ENCODE measurements at places on chromosomes 16 and 17.

- DNase-seq: peak; percentile 56
Measured at GRCh38 chr17:47663912-47664623, 14.3 kb downstream of the KPNB1 start.

DNA sequence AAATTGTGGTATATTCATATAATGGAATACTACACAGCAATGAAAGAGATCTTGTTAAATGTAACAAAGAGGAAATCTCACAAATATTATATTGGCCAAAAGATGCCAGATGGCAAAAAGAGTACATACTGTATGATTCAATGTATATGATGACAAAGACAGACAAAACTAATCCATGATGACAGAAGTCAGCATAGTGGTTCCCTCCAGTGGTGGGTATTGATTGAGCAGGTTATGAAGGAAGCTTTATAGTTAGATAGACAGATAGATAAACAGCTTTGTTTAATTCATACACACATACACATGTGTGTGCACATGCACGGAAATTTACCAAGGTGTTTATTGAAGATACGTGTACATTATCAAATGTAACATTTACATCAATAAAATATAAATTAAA is 74.4 kb upstream of the SMIM36 start:
- no peak for DNase-seq

DNA sequence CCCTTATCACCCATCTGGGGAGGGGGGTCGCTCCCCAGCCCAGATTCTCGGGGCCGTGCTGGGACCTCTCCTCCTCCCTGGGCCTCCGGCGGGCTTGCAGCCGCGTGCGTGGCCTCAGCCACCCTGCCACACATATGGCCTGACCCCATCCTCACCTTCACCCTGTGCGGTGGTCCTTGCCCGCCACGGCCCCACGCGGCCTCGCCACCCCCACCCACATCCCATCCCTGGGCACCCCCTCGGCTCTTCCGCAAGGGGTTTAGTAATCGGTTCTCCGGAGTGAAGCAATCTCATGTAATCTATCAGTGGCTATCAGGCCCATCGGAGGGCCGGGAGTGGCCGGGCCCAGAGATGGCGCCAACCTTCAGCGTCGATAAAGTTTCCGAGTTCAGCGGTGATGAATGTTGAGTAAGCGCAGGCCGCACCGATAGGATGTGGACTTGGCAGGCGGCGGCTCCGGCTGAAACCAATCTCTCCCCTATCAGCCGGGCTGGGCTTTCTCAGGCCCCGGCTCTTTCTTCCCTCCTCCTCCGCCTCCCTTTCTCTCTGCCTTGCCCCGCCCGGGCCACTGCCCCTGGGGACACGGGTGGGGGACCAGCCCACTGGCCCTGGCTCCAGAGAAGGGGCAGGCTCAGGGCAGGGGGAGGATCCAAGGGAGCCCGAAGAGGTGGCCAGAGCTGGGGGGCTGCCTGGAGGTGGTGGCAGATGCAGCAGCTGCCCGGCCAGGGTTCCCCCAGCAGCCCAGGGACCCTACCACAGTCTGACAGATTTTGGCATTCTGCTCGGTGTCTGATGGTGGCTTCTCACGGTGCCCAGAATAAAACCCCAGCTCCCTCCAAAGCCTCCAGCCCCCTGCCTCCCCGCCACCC is 20.8 kb downstream of the ZFPM1 start:
- no peak for DNase-seq

DNA sequence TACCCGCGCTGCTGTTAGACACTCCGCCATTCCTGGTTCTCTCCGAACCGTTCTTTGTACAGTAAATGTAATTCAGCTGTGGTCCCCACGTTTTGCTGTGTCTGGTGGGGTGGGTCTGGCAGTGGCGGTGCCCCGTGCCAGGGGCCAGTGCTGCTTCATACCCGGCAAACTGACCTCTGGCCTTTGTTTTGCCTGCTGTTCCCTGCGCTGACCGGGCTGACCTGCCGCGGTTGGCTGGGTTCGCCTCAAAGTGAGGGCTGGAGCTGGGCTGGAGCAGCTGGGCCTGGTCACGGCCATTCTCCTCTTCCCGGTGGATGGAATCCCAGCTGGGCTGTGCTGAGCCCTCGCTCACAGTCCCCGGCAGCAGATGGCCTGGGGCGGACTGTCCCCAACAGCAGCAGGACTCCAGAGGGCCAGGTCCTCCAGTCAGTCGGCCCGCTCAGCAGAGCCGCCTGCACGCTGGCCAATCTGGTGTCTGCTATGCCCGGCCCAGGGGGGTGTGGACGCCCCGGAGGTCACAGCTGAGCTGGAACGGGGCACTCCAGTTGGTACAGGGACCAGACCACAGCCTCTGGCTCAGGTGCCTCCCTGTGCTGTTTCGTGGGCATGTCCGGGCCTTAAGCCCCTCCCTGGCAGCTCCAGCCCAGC is 1.5 kb upstream of the WFIKKN1 start:
- DNase-seq: no peak

GRCh38 chr17:1460233-1460632 is 4.2 kb upstream of the CRK start:
- no peak for DNase-seq

DNA sequence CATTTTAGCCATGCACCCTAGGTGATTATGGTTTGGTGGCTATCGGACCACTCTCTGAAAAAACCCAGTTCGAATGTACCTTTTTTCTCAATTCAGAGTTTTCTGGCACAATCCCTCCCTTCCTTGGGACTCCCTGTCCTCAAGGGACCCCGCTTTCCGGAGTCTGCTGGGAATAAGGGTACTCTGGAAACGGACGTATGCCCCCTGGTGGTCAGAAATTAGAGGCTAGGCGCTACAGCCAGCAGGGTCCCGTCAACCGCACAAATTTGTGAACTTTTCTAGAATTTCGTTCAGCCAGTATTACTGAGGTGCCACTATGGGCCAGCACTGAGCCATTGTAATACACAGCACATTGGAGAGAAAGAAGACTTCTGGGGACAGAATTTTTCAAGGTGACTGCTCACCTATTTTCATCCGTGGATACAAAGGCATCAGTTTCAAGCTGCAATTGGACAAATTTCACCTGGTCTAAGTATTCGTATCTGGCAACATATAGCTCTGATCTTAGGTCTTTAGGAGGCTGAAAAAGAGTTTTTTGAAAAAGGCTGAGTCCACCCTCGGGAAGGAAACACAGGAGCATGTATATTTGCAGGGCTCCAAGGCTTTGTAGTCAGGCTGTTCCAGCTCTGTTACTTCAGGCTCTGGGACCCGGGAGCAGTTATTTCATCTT is 27.1 kb upstream of the CRYBA1 start:
- peak; percentile 64 for DNase-seq

DNA sequence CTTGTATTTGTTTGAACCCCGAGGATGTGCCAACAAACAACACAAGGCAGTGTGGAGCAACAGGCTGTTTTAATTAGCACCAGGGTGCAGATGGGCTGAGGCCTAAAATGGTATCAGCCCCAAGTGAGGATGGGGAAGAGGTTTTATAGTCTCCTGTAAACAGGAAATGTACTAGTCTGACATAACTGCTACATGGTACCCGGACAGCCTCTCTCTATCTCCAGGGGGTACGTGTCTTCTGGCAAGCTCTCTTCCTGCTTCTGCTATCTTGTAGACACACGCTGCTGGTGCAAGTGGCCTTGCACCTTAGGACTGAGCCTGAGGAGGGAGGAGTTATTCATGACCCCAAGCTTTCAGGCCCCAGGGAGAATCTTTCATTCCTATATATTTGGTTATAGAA is 2451.0 kb downstream of the TP53TG3F start:
- DNase-seq: no peak

DNA sequence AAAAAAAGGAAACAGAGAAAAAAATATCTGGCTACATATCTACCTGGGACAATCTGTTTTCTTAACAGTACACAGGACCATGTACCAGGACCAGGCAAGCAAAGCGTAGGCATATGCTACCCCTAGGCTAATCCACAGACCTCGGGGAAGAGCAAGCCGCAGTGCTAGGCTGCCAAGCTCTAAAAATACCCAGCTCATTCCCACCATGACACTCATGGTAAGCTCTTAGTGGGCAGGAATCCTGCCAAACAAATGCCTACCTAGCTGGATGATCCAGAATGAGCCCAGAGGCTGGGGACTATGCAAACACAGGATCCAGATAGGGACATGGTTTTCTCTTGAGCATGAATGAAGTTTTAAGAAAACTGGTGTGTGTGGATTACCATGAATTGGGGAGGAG is 95.6 kb downstream of the GRIN2A start:
- DNase-seq: no peak

DNA sequence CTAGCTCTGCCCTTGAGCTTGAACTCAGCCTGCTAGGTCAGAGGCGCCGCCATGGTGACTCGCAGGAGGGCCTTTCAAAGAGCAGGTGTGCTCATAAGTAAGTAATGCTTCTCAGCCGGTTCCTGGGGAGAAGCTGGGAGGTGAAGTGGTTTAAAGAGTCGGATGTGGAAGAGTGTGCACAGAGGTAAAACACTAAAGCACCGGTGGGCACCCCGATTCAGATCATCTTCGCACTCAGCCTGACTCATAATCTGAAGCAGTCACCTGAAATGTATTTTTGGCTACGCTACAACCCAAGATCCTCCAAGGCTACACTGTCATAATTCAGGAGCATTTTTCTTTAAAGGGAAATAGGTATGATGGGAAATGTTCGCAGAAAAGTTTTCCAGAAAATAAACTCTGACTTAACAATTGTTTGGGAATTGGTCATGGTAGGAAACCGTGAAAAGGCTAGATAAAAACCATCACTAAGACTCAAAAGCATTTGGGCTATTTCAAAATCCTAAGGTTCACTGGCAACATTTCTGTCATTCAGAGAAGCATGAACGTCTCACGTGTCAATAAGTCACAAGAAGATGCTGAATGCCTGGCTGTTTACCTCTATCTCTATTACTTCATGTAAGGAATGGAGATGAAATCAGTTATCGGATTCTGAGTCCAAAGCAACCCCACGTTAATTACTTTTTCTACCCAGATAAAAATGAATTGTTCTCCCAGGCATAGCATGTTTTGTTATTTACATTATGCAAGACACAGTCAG is 17.8 kb downstream of the CDH8 start:
- no peak for DNase-seq

GRCh38 chr17:74937064-74938051 is 1.7 kb downstream of the OTOP3 start:
- DNase-seq: no peak

- DNase-seq: no peak
Measured at GRCh38 chr17:73952480-73953205, 250.8 kb upstream of the RPL38 start.

DNA sequence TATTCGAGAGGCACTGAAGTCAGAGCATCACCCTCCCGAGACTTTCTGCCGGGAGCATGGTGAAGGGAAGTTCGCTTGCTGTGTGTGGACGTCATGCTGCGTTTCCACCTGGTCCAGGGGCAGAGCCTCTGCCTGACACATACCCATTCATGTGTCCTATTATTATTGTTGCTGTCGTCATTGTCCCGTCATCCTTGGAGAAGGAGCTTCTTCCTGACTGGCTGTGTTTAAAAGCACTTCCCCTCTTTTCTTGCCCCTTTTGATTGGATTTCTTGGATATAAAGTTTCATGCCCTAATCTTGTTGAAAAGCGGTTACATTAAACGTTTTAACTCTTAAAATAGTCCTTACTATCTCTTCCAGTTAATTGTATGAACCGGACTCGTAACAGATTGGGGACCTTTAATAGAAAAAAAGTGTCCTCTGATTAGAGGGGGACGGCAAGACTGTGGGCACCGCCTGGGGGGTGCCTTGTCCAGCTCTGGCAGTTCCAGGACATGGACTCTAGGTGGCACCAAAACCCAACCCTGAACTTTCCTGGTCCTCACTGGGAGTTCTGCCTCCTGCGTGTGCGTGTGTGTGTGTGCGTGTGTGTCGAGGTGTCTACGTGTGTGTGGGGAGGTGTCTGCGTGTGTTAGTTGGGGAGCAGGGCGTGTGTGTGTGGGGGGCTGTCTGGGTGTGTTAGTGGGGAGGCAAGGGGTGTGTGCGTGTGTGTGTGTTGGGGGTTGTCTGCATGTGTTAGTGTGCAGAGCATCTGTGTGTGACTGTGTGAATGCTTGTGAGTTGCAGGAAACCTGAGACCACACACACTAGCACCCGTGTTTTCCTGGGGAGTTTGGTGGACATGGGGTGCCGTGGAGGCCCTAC is 133.3 kb upstream of the CIBAR2 start:
- DNase-seq: peak; percentile 15

GRCh38 chr17:15301845-15302244 is 36.7 kb upstream of the PMP22 start:
- DNase-seq: no peak

DNA sequence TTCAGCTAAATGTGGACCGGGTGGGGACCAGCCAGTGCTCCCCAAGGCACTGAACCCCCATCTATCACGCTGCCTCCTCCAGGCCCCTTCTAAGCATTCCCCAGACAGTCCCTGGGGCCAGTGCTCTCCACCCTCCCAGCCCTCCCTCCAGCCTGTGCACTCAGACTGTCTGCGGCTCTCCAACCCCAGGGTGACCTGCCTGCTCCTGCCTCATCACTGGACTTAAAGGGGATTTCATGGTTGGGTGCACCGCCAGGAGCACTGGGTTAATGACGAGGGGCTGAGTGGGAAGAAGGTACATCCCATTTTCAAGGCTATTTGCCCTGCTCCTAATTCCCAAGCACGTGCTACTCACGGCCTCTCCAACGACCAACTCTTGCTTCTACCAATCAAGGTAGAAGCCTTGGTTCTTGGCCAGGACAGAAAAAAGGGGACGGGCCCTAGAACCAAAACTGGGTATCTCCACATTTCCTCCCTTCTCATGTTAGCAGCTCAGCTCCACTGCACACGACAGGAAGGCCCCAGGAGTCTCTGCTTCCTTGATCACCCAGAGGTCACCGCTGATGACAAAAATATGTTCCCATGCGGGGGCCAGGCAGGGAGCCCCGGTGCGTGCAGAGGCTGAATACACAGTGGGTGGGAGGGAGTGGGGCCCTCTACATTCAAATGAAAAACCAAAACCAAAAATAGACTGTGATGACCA is 3.5 kb upstream of the ABR start:
- DNase-seq: no peak

Data from effector CD4-positive, alpha-beta T cell (primary cell).